ENCODE measurements at places on chromosomes 7 and 10.

DNA sequence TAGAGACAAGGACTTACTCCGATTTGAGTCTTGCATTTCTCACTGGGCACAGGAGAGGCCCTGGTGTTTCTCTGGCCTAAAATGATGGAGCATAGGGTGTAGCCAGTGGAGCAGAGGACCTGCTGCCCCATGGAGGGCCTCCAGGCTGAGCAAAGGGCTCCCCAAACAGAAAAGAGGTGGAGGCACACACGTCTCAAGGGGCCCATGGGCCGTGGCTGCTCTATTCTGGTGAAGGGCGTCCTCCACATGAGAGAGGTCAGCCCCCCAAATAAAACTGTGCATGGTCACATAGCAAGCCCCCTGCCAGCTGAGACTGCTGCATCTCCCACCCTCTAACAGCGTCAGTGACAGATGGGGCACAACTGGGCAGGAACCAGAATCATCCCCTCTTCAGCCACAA lies 41.4 kb downstream of the MYO1G start:
- DNase-seq = no peak

DNA sequence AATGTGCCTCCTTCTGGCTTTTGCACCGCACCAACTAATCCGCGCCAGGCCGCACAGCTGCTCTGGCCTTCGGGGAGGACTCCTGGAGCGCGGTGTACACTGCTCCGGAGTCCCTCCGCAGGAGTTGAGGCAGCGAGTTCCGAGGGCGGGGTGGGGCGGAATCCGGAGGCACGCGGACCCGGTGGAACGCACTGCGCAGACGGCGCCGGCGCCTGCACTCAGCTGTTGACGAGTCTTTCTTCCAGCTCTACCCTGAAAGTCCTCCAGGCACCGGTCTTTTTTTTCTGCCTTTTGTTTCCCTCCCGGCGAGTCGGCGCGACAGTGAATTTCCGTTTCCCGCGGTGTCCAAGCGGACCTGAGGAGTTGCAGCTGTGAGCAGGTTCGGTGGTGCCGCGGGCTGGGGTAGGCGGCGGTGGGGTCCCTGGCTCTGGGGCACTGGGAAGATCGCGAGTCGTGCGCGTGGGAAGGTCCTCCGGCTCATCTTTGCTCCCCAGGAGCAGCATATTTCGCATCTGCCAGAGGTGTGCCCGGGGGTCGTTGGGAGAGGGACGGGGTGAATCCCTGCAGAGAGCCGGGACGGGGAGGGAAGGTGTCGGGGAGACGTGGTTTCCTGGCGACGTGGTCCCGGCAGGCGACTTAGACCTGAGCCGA lies 44.1 kb downstream of the SFTPD start:
- peak; percentile 52 for DNase-seq

GRCh38 chr7:83985821-83986220 lies 208.8 kb downstream of the SEMA3A start:
- DNase-seq = no peak

GRCh38 chr7:16891338-16891737 lies 9.6 kb upstream of the AGR3 start:
- DNase-seq = peak; percentile 67

- DNase-seq = peak; percentile 66
These were observed 18.8 kb upstream of the CLDN12 start for GRCh38 chr7:90384433-90384832.

- DNase-seq = no peak
These were observed 208.9 kb downstream of the EBF3 start for GRCh38 chr10:129755158-129755591.

GRCh38 chr10:117464176-117464575 lies 78.4 kb upstream of the EMX2 start:
- no peak for DNase-seq

DNA sequence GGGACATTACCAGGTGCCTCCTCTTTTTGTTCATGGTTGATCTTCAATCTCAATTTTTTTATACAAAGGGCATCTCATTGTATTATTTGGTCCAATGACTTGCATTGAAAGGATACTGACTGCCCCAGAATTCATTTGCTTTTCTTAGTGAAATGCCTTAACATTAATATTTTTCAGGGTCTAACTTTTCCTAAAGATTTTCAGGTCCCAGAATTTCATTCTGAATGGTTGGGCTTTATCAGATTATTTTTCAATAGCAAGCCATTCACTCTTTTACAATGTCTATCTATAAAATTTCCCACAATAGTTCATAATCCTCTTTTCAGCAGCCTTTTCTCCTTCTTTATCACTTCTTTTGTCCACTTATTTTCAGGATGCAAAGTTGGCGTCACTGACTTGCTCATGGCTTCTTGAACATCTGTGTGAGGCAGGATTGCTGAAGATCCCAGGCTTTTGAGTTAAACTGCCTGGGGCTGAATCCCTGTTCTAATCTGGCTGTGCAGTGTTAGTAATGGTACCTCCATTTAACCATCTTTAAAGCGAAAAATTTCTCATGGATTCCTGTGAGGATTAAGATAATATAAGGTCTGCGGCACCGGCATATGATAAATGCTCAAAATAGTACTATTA lies 131.7 kb upstream of the HDAC9 start:
- DNase-seq = no peak

DNA sequence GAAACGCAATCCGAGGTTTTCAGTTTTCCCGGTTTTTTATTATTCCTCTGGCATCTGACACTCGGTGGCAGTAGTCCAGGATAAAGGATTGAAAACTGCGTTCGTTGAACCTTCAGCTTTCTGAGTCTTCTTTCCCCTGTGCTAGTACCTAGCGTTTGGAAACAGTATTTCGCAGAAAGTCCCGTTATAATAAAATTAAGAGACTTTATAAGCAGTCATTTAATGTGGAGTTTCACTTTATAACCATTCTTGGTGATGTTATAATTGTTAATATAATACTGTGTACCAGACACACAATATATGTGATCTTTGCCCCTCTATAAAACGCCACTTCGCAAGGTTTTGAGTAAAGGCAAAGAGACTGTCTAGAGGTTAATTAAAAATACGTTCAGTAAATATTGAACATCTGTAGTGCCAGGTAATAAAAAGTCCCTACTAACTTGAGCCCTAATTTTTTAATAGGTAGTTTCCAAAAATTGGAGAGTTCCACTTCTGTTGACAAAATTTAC lies 874 bp downstream of the CISD1 start:
- no peak for DNase-seq

GRCh38 chr10:128042131-128042610 lies 84.1 kb downstream of the MKI67 start:
- DNase-seq = no peak

- DNase-seq = peak; percentile 44
These were observed 911 bp upstream of the HNRNPH3 start for GRCh38 chr10:68330852-68331454.

DNA sequence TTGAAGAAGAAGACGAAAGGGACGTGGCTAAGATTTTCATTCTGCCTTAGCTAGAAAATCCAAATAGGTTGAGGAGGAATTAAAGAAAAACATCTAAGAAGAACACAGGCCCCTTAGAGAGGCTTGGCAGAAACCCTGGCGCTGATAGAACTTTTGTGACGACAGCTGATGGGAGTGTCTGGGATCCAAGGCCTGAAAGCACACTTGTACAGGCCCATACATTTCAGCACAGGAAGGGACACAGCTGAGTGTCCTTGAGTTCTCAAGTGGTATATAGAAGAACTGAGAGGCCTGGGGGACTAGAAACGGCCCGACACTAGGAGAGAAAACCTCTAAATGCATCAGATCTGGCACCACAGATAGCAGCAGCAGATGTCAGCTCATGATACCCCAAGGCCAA lies 39.5 kb downstream of the PRPS1L1 start:
- DNase-seq = no peak

DNA sequence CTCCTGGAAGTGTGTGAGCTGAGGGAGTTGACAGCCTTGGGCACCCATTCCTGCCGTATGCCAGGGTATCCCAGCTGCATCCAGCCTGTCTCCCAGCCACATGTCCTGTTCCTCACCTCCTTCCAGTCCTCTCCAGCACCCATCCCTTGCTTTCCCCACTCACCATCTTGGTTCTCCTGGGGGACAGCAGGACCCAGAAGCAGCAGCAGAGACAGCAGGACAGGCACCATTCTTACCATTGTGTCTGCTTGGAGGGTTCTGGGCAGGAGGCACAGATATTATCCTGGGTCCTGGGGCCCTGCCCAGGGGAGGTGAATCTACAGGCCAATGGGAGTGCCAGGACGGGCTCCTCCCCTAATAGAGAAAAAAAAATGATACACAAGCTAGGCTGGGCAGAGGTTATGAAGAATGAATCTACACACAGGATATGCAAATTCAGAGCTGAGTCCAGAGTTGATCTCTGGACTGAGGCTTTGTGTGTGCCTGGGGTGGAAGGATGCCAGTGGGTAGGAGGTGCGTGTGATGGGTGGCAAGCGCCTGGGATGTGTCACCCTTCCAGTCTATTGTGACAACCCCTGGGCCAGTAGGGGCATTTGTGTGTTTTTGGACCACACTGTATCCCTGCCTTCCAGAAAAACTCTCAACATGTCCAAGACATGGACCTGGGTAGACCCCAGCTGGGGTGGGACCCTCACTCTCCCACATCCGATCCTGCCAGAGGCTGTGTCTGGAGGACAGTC lies at the start of gene AZGP1:
Gene AZGP1, minus strand, starts transcription at position 250 of the 740 bp plus-strand sequence. Its CDS starts 11 bp downstream, at position 239.
- peak; percentile 7 for DNase-seq

DNA sequence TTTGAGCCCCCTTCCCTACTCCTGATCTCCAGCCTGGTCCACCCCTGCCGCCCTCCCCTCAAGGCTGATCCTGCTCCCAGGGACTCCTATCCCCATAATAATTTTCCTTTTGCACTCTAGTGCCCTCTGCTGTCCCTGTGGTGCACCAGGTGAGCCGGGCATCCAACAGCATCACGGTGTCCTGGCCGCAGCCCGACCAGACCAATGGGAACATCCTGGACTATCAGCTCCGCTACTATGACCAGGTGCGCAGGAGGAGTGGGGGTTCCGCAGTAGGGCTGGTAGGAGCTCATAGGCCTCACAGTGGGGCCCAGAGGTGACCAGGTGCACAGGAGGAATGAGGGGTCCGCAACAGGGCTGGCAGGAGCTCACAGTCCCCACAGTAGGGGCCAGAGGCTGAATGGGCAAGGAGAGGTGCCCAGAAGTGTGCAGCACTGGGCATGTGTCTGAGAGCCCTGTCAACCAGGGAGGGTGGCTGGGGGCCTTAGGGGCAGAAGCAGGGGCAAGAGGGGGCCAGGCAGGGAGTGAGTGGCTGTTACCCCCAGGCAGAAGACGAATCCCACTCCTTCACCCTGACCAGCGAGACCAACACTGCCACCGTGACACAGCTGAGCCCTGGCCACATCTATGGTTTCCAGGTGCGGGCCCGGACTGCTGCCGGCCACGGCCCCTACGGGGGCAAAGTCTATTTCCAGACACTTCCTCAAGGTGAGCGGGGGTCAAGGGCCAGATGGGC lies 11.7 kb downstream of the EPHB6 start:
- DNase-seq = peak; percentile 12

- no peak for DNase-seq
These were observed 8.1 kb downstream of the TRIM8 start for GRCh38 chr10:102652170-102652916.

DNA sequence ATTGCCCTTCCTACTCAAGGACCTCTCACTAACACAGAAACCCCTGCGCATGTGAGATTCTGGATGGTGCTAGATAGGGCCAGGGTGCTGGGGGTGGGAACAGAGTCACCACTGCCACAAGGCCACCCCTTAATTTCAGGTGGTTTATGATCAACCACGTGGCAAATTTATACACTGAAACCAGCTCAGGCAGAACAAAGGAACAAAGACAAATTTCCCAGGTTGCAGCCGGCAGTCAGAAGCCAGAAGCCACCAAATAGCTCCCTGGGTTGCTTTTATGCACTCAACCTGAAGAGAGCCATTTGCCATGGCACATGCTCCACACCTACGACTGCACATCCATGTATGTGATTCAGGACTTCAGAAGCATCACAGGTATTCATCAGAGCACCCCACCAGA lies 2.5 kb downstream of the VOPP1 start:
- DNase-seq = no peak

- DNase-seq = no peak
These were observed 166.9 kb downstream of the SNX10 start for GRCh38 chr7:26458466-26459145.

- DNase-seq = no peak
These were observed 93.5 kb downstream of the PAXIP1 start for GRCh38 chr7:154909241-154910105.

DNA sequence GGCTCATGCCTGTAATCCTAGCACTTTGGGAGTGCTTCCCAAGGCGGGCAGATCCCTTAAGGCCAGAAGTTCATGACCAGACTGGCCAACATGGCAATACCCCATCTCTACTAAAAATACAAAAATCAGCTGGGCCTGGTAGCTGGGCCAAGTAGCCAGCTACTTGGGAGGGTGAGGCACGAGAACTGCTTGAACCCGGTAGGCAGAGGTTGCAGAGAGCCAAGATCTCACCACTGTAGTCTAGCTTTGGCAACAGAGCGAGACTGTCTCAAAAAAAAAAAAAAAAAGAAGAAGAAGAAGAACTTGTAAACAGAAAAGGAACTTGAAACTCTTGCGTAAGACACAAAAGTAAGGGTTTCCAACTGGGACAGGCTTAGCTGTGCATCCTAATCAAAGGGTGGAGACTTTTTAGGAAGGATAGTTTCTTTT lies 5.6 kb upstream of the IFIT2 start:
- DNase-seq = peak; percentile 87

Measured in fibroblast of mammary gland (primary cell).